Activated naive CD4-positive, alpha-beta T cell (primary cell): ENCODE measurements at places on chromosomes 11 and 22.

DNA sequence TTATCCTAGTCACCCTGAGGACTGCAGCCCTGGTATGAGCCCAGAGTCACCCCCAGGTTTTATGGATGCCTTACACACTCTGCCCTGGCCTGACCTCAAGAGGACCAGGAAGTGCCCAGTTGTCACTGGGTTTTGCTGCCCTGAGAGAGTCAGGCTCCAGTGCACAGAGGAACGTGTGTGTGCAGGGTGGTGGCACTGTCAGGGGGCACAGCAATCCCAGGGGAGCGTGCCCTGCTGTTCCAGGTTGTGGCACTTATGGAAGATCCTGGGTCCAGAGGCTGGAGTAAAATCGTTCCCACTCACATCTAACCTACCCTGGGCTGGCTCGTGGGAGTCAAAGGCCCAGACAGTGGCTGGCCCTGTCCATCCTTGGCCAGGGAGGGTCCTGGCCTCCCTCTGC lies 7.6 kb downstream of the APOBEC3A start:
- DNase-seq: no peak

DNA sequence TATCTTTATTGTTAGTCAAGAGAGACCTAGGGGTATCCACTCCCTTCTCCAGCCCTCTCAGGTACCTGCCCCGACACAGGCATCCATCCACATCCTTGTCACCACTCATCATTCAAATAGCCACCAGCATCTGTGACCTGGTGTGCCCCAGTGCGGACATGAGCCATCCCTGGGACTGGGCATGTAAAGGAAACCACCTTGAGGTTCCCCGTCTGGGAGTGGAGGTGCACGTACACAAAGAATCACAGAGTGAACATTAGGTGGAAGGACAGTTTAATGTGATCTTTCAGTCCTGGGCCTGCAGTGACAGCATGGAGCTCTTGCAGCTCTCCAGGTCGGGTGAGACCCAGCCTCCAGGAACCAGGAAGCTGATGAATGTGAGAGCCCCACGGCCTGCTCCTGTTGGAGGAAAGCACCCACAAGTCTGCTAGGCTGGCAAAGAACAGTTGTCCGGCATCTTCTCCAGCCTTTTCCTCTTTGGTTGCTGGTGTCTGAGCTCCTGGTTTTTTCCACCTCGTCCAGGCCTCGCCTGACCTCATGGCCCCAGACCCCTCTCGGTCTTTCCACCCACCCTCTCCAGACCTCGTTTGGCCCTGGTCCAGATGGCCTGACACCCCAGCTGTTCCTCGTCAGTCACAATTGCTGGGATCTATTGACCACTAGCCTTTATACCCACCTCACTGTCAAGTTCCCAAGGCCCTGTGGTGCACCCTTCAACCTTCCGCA lies 16.5 kb downstream of the PSMD13 start:
- no peak for DNase-seq

- DNase-seq: no peak
These were observed 302.1 kb upstream of the B3GAT1 start for GRCh38 chr11:134714021-134714656.

- no peak for DNase-seq
These were observed 236.8 kb upstream of the PITPNB start for GRCh38 chr22:28155808-28156207.

DNA sequence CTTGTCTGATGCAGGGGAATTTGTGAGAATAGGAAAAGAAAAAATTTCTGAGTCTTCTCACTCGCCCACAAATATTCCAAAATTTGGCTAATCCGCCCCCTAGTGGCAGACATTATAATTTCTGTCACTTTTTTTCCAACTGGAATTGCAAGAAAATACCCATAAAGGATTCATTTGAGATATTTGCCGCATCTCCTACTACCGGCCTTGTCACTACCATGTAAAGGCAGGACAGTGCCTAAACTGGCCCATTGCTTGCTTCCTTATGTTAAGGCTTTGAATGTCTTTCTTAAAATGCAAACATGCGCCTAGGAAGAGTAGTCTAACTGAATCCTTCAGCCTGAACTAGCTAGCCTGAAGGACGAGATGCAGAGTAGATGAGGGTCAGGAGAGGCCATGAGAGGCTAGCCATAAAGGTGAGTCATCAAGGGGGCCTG lies 9.3 kb upstream of the CEP295 start:
- no peak for DNase-seq

- DNase-seq: no peak
These were observed 19.1 kb downstream of the RIC3 start for GRCh38 chr11:8149726-8150125.

GRCh38 chr22:45302751-45303150 lies 7.0 kb upstream of the FAM118A start:
- no peak for DNase-seq

DNA sequence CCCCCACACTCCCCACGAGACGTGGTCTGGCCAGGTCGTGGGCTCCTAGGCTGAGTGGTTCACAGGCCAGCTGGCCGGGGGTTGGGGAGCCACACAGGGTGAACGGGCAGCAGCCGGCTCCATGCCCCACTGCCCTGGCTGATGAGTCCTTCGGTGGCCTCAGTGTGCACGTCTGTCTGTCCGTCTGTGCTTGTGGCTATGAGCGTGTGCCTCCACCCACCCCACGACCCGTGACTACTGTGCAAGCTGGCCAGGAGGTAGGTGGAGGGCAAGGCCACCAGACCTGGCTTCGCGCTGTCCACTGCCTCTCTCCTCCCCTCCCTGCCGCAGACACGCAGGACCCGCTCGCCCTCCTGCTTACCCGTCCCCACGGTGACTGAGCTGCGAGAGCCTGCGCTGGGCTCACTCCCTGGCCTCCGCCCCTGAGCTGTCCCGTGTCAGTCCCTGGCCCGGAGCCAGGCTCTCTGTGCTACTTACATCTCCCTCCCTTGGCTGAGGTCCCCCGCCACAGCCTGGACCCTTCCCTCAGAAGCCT lies 14.1 kb downstream of the CSDC2 start:
- DNase-seq: no peak

- DNase-seq: no peak
These were observed 24.1 kb upstream of the CLNS1A start for GRCh38 chr11:77661670-77662069.

DNA sequence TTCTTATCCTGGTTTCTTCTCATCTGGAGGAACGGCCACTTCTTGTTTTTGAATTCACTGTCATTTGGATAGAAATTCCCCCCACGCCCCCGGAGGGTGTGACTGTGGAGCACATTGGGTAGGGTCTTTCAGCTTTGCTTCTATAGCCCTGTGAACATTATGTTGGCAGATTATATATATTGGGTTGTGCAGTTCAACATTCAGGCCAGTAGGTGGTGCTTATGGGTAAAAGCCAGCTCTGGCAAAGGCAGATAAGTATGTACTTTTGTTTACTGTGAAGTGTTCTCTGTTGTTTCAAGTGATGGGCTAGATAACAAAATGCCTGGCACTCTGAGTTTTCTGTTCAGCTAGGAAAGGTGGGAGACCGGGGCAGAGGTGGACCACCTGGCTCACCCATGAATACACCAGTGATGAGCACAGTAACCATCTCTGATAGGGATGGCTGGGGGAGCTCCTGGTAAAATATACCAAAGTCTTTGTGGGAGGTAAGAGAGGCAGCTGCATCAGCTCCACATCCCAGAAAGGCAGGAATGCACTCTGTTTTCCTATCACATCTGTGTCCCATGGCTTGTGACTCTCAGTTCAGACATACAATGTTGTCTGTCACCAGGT lies 1348.2 kb upstream of the RAG2 start:
- DNase-seq: no peak

DNA sequence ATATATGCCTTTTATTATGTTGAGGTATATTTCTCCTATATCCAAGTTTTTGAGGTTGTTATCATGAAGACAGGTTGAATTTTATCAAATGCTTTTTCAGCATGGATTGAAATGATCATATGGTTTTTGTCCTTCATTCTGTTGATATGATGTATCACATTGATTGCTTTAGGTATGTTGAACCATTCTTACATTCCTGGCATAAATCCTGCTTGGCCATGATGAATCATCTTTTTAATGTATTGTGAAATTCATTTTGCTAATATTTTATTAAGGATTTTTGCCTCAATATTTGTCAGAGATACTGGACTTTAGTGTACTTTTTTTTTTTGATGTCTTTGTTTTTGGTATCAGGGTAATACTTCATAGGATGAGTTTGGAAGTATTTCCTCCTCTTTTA lies 283.8 kb upstream of the C11orf87 start:
- DNase-seq: no peak

DNA sequence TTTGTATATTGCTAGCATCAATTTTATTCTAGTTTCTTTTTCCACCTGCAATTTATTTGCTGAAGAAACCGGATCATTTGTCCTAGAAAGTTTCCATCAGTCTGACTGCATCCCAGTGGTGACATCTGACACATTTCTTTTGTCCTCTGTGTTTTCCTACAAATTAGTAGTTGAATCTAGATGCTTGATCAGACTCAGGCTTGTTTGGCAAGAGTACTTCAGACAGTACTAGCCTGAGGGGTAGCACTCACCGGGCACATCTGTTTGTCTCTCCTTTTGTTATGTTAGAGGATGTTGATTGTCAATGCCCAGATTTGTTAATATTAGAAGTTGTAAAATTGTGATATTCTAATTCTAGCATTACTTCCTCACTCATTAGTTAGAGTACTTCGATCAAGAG lies 204.8 kb downstream of the SWAP70 start:
- DNase-seq: no peak

DNA sequence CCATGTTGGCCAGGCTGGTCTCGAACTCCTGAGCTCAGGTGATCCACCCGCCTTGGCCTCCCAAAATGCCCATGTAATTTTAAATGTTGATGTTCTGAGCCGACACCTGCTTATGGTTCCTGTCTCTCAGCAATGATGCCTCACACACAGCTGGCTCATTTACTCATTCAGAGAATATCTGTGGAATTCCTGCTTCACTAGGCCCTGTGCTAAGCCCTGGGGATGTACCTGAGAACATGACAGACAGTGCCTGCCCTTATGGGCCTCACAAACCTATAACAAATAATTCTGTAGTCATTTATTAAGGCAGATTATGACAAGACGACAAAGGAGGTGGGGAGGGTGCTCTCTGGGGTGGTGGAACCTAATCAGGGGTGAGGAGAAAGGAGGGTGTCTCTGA lies 93.7 kb downstream of the PRR5L start:
- DNase-seq: no peak

GRCh38 chr22:45088576-45088975 lies 75.1 kb upstream of the NUP50 start:
- no peak for DNase-seq

- DNase-seq: no peak
These were observed 83.0 kb upstream of the RTL6 start for GRCh38 chr22:44581096-44581435.

- DNase-seq: no peak
These were observed 4.0 kb downstream of the P4HA3 start for GRCh38 chr11:74307434-74307833.

- no peak for DNase-seq
These were observed 28.2 kb upstream of the E2F8 start for GRCh38 chr11:19268909-19269308.

DNA sequence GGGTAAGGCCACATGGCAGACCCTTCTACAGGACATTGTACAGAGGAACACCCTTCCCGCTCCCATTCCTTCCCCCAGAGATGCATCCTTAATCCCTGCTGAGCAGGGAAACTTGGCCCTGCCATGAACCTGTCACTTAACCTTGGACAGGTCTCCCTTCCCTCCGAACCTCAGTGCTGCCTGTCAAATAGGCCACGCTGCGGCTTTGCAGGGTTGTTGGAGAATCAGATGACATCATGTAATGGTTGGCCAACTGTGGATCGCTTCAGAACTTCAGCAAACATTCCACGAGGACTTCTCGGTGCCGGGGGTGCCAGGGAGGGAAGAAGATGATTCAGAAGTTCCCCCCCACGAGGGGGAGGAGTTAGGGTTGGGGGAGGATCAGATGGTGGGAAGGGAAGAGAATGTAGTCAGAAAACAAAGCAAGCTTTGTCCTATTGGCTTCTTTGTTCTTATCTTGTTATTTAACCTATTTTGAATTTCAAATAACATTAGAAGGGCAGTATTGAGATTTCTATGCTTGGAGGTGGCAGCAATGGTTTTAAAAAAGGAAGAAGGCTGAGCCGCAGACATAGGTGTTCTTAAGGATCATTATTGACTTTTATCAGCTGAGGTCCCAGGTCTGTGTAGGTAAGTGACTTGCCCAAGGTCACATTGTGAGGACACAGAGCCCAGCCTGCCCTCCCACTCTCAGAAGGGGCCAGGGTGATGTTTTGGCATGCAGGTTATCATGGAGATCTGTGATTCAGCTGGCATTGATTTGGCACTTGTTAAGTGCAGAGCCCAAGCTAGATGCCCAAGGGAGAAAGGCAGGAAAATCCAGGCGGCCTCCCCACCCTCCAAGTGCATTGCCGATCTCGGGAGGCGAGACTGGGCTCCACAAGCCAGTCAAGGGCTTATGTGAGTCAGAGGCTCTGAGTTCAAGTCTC lies 3.1 kb downstream of the CDC42EP1 start:
- DNase-seq: no peak

DNA sequence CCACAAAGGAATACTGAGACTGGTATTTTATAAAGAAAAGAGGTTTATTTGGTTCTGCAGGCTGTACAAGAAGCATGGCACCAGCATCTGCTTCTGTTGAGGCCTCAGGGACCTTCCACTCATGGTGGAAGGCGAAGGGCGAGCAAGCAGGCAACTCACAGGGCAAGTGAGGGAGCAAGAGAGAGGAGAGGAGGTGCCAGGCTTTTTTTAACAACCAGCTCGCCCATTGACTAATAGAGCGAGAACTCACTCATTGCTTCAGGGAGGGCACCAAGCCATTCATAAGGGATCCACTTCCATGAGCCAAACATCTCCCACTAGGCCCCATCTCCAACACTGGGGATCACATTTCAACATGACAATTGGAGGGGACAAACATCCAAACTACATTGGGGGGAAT lies 1.2 kb downstream of the PTS start:
- no peak for DNase-seq

DNA sequence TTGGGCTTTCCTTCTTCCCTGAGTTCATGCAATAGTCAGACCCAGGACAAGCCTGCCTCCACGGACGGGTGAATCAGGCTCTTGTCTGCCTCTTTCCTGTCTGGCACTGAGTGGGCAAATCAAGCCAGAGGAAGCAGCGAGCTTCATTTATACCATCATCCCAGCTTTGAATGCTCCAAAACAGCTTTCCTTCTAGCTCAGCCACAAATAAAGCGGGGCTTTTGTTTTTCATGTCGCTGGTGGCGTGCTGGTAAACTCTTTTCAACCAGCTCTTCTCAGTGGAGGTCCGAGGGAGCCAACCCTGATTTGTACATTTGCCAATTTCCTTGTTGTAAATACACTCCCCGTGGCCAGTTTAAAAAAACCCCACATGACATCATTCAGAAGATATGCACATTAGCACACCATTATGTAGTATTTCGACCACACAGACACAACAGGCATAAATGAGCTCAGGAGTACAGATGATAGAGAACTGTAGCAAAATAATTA lies 8.6 kb downstream of the C11orf91 start:
- no peak for DNase-seq

DNA sequence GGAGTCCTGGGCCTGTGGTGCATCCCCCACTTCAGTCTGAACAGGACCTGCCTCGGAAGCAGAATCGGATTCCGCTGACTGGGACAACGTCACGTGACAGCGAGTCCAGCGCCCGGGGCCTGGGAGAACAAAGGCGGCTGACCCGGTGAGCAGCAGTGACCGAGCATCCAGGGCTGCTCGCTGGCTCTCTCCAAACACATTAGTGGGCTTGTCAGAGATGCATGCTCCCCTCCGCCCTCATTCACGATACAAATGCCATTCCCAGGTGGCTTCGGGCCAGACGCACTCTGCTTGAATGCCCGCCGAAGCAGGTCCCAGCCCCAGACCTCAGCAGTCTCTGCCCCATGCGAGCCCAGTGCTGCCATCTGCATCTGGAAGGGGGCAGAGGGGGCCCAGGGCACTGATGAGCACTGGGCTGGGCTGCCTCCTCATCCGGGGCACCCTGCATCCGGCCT lies 91.0 kb downstream of the WNT7B start:
- DNase-seq: no peak

GRCh38 chr11:128662076-128662475 lies 31.8 kb upstream of the FLI1 start:
- no peak for DNase-seq
